ENCODE measurements at places on chromosomes 13 and 19. TPM values are rescaled to one million over a fixed set of nuclear protein-coding genes. Genes with fewer than 3 reads are reported as not detected.

LENG9 gene
- total RNA-seq: 6.2 TPM

EFNA2 gene
- total RNA-seq: not detected

ZNF90 gene
- 21.0 TPM for total RNA-seq

ZNF836 gene
- total RNA-seq: 29.2 TPM

CFAP97D2 gene
- total RNA-seq: 0.22 TPM

CLEC17A gene
- total RNA-seq: not detected

PRR19 gene
- 0.57 TPM for total RNA-seq

SGCG gene
- not detected for total RNA-seq

GDF15 gene
- 0.34 TPM for total RNA-seq

LGALS4 gene
- 4.0 TPM for total RNA-seq

CEACAM19 gene
- 0.40 TPM for total RNA-seq

CYP4F2 gene
- 0.33 TPM for total RNA-seq

AP1M2 gene
- total RNA-seq: not detected

All from activated naive CD8-positive, alpha-beta T cell treated with anti-CD3 and anti-CD28 coated beads, Interleukin-2, amount 10 ng/mL, durations not matched to agents 7 days and 5 days (primary cell).